Naive B cell (primary cell): ENCODE measurements at places on chromosomes 6 and 20.
A peak's percentile ranks its signal among the peaks of the same experiment; 100 is the strongest.

GRCh38 chr6:128519931-128520435 is 416 bp downstream of the PTPRK start:
- DNase-seq, result peak; percentile 6

- DNase-seq, result no peak
These were observed 107.3 kb downstream of the IRF4 start for GRCh38 chr6:498795-499231.

GRCh38 chr6:133099573-133099972 is 141.6 kb upstream of the EYA4 start:
- no peak for DNase-seq

GRCh38 chr6:1988843-1989242 is 256.6 kb downstream of the GMDS start:
- DNase-seq, result no peak

DNA sequence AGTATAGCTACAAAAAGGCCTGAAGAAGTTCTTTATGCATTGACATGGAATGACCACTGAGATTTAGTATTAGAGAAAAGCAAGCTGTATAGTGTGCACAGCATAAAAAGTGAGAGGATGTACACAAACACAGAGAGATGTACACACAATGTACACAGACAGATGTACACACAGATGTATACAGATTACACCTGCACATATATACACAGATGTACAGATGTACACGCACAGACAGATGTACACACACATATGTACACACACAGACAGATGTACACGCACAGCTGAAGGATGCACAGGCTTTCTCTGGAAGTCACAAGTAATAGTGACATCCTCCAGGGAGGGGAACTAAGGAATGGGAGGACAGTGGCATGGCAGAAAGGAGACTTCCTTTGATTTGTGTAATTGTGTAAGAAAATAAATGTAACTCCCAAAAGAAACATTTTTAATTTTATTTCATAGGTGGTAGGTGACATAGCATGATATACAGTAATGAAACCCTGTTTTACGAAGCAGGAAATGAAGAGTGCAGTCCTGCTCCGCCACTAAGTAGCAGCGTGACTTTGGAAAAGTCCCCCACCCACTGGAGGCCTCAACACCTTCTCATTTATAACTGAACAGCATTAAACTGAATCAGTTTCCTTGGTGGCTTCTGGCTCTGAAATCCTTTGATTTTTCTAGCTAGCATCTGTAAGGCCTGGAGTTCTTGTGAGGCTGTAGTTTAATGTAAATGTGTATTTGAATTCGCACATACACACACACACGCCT is 14.1 kb downstream of the NFATC2 start:
- DNase-seq, result peak; percentile 20

DNA sequence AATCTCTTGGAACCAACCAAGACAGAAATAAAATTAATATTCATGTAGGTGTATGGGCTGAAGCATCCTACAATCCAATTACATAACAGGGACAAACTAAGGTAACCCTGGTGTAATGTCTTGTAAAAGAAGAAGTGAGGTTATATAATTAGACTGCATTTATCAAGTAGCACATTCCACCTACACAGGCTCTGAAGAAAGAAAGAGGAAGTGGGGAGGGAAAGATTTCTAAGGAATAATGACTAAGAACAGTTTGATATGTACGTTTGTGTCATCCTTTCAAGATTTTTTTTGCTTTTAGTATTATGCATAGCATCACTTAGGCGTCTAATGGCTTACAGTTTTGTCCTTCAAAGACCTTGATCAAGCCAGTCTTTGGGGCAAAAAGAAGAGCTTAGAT is 139.7 kb downstream of the PLCB1 start:
- no peak for DNase-seq

- DNase-seq, result no peak
These were observed 21.4 kb upstream of the NT5E start for GRCh38 chr6:85428486-85428885.

DNA sequence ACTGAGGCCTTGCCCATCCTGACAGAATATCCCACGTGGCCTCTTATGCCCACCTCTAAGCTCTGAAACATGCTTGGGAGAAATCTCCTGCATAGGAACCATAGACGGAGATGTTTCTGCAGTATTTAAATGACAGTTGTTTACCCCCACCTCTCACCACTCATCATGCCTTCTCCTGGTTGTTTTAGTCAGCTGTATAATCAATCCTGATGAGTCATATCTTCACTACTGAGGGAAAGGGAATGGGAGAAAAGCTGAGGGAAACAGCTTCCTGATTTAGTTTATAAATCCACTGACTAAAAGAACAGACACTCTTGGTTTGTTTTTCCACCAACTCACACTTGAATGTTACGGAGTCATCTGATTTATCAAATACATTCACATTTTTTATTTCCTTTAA is 113.2 kb upstream of the TENT5A start:
- DNase-seq, result no peak

GRCh38 chr6:3281631-3282475 is 23.1 kb downstream of the PSMG4 start:
- no peak for DNase-seq

DNA sequence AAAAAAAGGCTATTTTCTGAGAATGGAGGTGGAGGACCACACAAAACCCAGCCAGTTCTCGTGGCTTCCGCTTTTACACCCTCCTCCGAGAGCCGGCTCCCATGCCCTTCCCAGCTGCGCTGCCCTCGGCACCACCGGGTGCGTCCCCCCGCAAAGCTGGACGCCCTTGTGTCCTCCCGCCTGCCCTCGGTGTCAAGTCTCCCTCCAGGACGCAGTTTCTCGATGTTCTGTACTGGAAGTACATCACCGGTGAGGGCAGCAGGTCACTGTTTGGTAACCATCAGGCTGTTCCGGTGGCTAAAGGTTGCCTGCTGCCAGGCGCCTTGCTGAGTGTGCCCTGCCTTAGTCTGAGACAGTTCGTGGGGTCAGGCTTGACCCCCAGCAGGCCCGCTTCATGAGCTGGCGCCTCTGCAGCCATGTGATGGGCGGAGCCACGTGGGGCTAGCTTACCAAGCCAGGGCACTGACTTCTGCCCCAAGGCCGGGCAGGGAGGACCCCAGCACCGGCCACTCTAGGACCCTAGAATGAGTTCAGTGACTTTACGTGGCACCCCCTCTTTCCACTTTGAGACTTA is 34.6 kb downstream of the RREB1 start:
- no peak for DNase-seq

GRCh38 chr6:123575188-123575587 is 61.6 kb downstream of the TRDN start:
- DNase-seq, result no peak

- no peak for DNase-seq
These were observed 114.5 kb downstream of the TOX2 start for GRCh38 chr20:44028868-44029847.

GRCh38 chr20:17295991-17296390 is 69.2 kb downstream of the PCSK2 start:
- DNase-seq, result no peak

DNA sequence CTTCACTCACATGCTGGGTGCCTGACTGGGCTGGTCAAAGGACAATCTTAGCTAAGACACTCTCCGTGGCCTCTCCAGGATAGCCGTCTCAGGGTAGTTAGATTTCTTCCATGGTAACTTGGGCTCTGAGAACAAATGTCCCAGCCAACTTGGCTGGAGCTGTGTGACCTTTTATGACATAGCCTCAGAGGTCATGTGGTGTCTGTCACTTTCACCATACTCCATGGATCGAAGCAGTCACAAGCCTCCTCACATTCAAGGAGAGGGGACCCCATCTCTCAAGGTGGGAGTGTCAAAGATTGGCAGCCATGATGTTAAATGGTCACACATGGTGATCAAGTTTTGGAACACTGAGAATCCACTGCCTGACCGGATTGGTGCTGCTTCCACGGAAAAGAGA is 190.9 kb upstream of the SUPT3H start:
- no peak for DNase-seq

- DNase-seq, result no peak
These were observed 74.0 kb downstream of the IGF2R start for GRCh38 chr6:160042788-160043301.

DNA sequence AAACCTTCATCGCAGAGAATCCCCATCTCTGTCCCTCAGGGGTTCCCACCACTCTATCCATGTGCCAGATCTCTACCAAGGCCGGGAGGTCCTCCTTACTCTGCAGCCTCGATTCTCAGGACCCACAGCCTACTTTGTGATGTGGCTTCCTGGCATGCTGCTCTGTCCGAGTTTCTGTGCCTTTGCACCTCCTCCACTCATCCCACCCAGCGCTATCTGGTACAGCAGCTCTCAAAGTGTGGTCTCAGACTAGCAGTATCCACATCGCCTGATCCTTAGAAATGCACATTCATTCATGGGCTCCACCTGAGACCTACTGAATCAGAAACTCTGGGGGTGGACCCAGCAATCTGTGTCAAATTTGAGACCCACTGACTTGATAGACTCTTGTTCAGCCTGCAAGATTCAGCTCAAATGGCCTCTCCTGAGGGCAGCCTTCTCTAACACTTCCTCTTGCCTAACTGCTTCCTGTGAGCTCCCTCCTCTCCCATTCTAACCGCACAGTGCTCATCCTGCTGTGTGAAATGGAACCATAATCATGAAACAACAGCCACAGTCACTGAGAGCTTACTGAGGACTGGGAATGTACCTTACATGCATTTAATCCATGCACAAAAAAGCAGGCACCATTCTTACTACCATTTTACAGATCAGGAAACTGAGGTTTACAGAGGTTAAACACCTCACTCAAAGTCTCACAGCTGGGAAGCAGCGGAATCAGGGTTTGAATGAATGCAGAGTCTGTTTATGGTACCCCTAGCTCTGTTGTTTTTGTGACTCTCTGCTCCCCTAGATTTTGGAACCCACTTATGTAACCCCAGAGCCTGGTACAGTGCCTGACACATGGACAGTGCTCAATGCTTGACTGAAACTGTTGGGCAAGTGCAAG is 69.4 kb downstream of the JPH2 start:
- no peak for DNase-seq

DNA sequence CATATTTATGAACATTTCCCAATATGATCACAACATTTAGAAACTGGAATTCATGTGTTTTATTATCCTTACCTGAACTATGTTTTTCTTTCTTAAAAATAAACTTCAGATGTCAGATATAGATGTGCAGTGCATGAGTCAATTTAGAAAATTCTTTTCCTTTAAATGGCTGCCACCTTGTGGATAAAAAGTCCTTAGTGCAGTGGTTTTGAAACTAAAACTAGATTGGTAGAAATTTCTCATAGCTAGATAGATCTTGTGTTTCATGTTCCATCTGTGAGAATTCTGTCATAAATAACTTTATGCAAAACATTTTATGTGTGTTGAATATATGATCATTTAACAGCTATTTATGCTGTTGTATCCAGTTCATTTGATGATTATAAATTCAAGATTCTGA is 134.9 kb downstream of the KLHL32 start:
- peak; percentile 15 for DNase-seq

DNA sequence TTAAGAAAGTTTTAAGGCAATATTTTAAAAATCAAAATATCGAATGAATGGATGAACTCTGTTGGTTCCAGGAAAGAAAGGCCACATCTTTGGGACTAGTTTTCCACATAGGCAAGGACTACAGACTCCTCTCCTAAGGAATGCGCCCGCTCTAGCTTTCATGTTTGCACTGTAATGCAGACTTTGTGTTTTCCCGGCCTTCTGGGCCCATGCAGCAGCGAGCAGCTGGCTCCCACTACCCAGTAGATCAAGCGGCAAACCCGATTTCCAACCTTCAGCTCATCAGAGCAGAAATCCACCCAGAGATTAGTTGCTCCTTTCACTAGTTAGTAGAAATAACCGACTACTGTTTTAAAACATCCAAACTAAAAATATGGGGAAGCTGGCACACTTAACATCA is 27.7 kb downstream of the OVOL2 start:
- DNase-seq, result no peak
